Osteocyte (in vitro differentiated cells): ENCODE measurements at places on chromosomes 2 and 18.

GRCh38 chr2:215848698-215849097 lies 164.7 kb downstream of the MREG start:
- no peak for DNase-seq

- no peak for DNase-seq
These were observed 19.6 kb downstream of the USP39 start for GRCh38 chr2:85635636-85636035.

GRCh38 chr2:132448771-132449170 lies 32.2 kb downstream of the GPR39 start:
- DNase-seq, result no peak

DNA sequence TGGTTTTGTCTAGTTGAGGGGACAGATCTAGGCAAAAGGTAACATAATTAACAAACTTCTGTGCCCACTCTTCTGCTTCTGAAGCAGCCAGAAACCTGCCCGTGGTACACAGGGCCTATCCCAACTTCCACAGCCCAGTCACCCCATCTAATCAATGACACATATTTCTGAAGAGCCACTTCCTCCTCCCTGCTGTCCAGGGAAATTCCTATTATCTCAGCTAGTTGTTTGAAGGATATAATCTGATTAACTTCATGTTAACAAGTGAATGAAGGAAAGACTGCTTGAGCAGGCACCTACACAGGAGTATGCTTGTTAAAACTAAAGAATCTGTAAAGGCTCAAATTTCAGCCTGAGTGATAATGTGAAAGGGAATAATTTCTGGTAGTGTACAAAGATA lies 61.4 kb downstream of the CCDC148 start:
- DNase-seq, result no peak

DNA sequence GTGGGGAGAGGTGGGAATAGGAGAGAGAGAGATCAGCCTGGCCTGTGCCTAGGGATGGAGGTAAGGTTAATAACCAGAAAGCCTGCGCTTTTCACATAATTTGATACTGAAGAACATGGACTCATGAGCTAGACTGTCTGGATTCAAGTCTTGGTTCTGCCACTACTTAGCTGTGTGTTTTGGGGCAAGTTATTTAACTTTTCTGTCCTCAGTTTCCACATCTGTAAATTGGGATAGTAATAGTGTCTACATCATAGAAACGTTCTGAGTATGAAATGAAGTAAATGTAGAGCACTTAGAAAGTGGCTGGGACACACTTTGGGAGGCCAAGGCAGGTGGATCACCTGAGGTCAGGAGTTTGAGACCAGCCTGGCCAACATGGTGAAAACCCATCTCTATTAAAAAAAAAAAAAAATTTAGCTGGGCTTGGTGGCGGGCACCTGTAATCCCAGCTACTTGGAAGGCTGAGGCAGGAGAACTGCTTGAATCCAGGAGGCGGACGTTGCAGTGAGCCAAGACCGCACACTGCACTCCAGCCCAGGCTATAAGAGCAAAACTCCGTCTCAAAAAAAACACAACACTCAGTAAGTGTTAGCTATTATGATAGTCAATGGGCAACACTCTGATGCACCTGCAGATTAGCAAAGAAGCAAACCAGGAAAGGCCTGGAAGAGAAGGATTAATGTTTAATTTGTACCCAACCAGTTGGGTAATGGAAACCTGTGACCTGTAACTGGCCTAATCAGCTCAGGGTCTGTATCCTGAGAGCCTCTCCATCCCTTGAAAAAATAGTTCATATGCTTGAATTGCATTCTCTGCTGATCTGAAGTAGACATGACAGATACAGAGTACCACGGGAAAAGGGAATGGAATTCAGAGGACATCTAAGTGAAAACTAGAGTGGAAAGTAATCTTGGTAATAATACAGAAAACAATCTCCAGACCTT lies 6.8 kb downstream of the GALM start:
- no peak for DNase-seq

- no peak for DNase-seq
These were observed 13.2 kb downstream of the PRELID3A start for GRCh38 chr18:12420821-12421421.

DNA sequence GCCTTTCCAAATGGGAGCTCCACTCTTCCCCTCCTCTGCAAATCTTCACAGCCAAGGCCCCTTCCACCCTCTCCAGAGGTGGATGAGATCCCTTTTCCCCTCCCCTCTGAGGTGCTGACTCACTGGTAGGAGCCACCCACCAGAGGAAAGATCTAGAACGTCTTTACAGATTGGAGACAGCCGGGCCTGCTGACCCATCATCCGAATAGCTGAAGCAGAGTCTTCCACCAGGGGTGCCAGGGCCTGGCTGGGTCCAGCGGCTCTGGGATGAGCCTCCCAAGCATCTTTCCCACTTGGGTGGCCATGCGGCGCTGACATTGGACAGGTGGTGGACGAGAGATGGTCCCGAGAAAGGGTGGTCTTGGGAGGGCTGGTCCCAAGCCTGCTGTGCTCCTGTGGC lies 9.0 kb downstream of the ERFE start:
- no peak for DNase-seq

DNA sequence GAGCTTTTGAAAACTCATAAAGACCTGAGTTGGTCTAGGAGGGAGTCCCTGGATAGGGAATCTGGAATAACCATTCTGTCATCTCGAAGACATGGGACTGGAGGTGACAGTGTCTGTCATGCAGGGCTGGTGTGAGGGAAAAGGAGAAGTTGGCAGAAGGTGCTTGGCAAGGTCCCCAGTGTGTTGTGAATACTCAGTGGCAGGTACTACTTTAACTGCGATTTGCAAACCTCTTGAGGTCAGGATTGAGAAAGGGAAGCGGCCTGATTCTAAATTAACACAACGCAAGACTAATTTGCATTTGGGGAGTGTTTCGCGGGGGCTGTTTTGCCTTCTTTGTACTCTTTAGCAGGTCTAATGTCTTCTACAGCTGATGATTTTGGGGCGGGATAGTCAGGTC lies 77.0 kb upstream of the TMEM200C start:
- no peak for DNase-seq

GRCh38 chr2:108348816-108349570 lies 28.8 kb upstream of the SULT1C4 start:
- no peak for DNase-seq

GRCh38 chr18:75812761-75813160 lies 385.3 kb upstream of the SMIM21 start:
- DNase-seq, result no peak

- no peak for DNase-seq
These were observed 256.1 kb downstream of the NDUFA10 start for GRCh38 chr2:239768907-239769553.

DNA sequence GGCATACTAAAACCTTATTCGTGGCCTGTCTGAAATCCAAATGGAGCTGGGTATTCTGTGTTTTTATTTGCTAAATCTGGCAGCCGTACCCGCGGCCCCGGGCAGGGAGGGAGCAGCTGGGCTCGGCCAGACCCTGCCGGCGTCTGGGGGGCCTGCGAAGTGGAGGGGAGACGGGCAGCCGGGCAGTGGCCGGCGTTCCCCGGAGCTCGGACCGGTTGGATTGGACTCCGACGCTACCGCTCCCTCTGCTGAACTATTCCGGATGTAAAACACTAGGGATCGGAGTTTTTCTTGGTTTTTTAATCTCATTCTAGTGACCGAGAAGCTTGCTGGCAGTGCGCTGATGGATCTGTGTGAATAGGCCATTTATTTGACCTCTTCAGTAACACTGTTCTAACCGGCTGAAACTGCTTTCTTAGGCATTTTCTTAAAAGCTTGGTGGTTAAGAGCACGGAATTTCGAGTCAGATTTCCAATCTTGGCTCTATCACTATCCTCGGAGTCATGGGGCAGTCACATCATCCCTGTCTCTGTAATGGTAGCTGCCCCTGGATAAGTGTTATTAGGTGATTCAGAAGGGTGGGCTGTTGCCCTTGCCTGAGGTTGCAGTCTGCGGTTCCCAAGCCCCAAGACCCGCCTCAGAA lies 694 bp downstream of the UNC50 start:
- no peak for DNase-seq

DNA sequence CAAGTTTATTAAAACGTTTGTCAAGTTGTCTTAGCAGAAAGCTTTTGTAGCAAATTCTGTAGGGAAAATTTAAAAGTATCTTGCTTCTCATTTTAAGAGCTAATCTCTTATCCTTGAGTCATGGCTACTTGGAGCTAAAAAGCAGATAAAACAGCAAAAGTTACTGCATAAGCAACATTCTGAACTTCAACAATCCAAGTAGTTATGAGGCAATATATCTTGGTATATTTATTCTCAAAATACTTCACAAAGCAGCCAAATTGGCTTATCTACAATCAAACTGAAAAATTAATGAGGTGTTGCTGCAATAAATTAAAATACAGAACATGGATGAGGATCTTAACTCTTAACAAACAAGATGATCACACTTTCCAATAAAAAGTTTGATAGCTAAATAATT lies 306.5 kb downstream of the PIEZO2 start:
- DNase-seq, result no peak

DNA sequence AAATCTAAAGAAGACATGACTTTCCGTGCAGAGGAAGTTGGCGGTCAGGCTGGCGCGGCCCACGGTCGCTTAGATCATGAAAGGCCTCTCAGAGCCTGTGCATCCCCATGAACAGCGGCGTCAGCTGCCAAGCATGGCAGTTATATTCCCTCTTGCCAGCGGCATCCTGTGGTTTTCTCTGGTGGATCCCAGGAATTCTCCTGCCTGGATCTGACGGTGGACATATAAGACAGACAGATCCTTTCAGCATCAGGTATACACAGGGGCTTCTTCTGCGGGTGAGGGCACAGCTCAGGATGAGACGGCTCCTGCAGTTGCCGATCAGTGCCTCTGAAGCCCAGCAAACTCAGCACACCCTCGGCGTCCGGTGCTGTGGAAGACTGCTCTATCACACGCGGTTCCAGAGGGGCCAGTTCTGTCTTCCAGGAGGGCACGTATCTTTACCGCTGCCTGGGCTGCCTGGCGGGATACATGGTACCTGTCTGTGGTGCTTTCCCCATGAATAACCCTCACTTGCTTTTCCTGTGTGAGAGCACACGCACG lies 157.8 kb downstream of the LDLRAD4 start:
- no peak for DNase-seq

- DNase-seq, result no peak
These were observed 218.0 kb upstream of the CRIM1 start for GRCh38 chr2:36137612-36138011.

DNA sequence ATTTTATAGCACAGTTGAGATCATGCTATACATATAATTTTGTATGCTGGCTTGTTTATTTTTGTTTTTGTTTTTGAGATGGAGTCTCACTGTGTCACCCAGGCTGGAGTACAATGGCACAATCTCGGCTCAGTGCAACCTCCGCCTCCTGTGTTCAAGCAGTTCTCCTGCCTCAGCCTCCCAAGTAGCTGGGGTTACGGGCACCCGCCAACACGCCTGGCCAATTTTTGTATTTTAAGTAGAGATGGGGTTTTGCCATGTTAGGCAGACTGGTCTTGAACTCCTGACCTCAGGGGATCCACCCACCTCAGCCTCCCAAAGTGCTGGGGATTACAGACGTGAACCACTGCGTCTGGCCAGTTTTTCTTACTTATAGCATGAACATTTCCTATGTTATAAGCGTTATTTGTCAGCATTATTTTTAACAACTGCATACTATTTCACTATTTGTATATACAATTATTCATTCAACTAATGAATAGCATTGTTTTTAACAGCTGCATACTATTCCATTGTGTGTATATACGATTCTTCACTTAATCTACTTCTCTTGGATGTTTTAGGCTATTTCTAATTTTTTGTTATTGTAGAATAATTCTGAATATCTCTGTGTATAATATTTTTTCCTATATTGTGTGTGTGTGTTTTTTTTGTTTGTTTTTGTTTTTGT lies 3.5 kb downstream of the EHD3 start:
- no peak for DNase-seq

DNA sequence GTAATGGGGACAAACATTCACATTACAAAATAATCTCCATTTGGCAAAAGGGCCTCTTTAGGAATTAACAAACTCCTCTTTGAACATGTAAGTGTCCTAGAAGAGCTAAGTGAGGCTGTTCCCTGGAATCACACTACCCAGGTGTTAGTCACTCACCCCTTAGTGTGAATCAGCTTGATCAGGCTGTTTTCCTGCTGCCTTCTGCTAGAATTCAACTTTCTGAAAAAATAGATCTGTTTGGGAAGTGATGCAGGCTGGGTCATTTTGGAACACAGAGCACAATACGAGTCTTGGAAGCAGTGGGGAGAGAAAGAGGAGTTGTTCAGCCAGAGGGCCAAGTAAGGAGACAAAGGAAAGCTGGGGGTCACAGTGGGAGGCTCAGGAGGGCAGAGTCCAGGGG lies 40.0 kb downstream of the TTC32 start:
- no peak for DNase-seq

- DNase-seq, result no peak
These were observed 24.5 kb upstream of the ALPP start for GRCh38 chr2:232354069-232354468.

- DNase-seq, result no peak
These were observed 288.4 kb downstream of the LRRTM1 start for GRCh38 chr2:80016171-80016570.

DNA sequence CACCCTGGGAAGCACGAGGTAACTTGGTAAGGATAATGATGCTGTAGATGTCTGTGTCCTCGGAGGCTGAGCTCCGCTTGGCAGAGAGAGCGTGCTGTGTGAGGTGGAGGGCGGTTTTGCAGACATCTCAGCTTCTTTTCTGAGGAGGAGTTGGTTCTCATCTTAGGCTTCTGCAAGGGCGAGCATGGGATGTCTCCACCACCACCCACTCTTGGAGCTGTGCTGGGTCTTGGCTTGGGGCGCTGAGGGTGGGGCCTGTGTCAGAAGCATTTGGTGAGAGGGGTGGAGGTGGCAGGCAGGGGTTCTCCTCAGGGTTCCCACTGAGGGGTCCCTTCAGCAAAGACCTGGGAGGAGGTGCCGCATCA lies 9.2 kb downstream of the OXER1 start:
- DNase-seq, result no peak

DNA sequence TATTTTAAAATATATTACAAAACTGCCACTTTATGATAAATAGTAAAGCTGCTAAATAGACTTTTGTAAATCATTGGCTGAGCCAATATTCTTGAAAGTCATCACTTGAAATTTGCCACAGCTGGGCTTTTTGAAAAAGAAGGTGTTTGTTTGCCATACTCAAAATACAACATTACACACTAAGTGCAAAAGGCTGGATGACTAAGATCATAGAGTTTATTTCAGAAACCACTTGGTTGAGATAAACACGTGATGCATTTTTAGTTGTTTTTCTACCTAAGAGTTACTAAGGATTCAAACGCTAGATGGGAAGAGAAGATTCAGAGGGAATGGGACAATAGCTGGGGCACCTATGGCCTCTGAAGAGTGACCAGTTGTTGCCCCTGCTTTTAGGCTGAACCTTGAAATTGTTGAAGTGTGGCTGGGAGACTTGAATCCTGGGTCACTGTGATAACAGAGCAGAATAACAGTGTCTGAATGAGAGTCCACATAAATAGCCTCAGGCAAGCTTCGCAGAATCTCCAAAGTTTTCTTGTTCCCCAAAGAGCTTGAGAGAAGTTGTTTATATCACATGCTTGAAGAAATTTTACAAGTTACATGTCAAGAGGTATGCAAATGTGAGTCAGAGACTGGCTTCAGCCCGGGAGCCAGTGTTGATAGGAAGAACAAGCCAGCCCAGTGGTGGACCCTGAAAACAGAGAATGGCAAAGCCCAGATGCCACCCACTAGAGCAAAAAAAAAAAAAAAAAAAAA lies 409.8 kb downstream of the GPD2 start:
- DNase-seq, result no peak

- DNase-seq, result no peak
These were observed 167.1 kb upstream of the PKDCC start for GRCh38 chr2:41880561-41881243.

- no peak for DNase-seq
These were observed 27.1 kb downstream of the PID1 start for GRCh38 chr2:229243890-229244560.
